GM23248 (cell line): ENCODE measurements at places on chromosomes 7 and 10.

- peak; percentile 33 for DNase-seq
These were observed 14.8 kb downstream of the ACSM6 start for GRCh38 chr10:95208702-95209391.

- DNase-seq: peak; percentile 19
These were observed 114.9 kb downstream of the HDAC9 start for GRCh38 chr7:18610331-18610948.

DNA sequence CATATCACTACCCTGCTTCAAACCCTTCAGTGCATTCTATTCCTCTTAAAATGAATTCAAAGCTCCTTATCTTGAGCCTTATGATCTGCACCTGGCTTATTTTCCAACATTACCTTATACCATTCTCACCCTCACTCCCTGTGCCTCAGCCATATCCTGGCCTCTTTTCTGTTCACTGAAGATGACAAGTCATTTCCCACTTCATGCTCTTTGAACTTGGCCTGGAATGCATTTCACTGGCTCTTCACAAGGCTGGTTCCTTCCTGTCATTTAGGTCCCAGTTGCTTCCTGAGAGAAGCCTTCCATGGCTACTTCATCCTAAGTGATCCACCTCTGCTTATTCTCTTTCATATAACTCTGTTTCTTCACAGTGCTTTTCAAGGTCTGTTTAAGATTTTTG is 3.2 kb upstream of the LIPF start:
- DNase-seq: peak; percentile 4

GRCh38 chr7:108284349-108285002 is 154.3 kb upstream of the LAMB4 start:
- DNase-seq: no peak

DNA sequence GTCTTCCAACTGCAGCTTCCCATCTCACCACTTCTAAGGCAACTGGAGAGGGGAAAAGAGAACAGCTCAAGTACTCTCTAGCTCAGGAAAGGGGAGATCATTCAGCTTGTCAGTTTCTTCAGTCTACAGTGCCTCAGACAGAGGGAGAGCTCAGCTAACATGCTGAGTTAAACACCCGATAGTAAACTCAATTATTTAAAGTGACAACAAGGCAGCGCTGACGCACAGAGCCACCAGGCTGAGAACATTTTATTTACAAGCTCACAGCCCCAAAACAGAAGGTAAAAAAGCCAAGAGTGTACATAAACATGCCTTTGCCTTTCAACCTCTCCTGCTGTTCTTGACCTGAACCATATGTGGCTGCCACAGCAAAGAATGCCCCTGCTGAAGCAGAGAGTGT is 10.1 kb upstream of the CUZD1 start:
- DNase-seq: no peak

- DNase-seq: peak; percentile 71
These were observed 119.3 kb upstream of the CACNA2D1 start for GRCh38 chr7:82562716-82563404.

DNA sequence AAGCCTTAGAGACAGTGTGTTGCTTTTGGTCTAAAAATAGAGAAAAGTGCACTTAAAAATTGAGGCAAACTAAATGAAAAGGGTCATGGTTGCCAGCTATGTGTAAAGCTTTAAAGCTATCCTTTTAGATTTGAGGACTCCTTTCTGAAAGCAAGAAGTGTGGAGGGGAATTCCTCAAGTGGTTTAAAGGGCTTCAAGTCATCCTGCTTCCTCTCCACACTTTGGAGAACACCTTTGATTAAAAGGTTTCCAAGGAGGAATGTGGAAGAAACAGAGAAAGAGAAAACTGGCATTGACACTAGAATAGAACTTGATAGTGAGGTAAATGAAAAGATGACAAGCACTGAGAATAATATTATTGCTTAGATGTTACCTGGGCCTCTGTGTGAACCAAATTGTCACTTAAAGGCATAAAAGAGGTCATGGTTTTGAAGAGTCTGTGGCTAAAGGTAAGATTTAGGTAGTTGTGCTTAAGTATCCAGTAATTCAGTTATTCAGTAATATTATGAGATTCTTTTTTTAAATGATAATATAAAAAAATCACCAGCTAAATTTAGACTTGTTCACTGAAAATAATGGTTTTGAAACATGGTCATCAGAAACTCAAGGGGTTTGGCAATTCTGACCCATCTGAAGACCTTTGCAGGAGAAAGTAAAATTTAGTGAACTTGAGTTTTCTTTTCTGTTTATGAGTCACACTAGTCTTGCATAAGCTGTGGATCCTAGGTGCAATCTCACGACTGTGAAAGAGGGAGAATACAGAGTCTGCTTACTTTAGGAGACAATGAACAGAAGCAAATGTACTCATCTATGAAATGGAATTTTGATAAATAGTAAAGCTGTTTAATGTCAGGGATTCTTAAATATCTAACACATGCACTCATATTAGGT is 466.0 kb downstream of the KIF20B start:
- no peak for DNase-seq

- peak; percentile 70 for DNase-seq
These were observed 65.0 kb upstream of the ZNF746 start for GRCh38 chr7:149562602-149563001.

DNA sequence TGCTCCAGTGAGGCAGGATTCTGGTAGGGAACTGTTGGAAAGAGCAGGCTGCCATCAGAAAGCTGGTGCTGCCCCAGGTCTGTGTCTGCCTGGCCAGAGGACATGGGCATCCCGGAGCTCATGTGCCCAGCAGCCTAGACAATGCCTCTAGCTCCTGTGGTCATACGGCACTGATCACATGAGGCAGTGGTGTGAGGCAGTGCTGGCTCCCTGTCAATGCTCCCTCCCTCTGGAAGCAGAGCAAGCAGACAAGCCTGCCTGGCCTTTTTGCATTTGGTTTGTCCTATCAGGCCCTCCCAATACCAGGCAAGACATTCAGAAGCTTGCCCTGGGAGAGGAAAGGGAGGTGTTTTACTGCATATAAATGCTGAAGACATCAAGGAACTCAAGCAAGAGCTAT is 19.5 kb upstream of the MMP21 start:
- DNase-seq: no peak

- DNase-seq: no peak
These were observed 509.4 kb downstream of the PTPRN2 start for GRCh38 chr7:158077934-158078910.
